Thoracic aorta (tissue), 2 donors: ENCODE measurements at places on chromosomes 1 and 21. TPM values are rescaled to one million over a fixed set of nuclear protein-coding genes. Genes with fewer than 3 reads are reported as not detected.

The PRR9 gene
- not detected for total RNA-seq

The LORICRIN gene
- total RNA-seq: not detected

The S100A9 gene
- 138 TPM for total RNA-seq

The CD1E gene
- total RNA-seq: not detected

The FAM89A gene
- 8.4 TPM for total RNA-seq

The HCRTR1 gene
- not detected for total RNA-seq

The ERICH3 gene
- total RNA-seq: not detected

The CITED4 gene
- 55.9 TPM for total RNA-seq

The CAPN8 gene
- not detected for total RNA-seq

The LHX8 gene
- not detected for total RNA-seq

- no peak for DNase-seq
Measured at GRCh38 chr1:228861832-228862180, 126.5 kb downstream of the RHOU start.

DNA sequence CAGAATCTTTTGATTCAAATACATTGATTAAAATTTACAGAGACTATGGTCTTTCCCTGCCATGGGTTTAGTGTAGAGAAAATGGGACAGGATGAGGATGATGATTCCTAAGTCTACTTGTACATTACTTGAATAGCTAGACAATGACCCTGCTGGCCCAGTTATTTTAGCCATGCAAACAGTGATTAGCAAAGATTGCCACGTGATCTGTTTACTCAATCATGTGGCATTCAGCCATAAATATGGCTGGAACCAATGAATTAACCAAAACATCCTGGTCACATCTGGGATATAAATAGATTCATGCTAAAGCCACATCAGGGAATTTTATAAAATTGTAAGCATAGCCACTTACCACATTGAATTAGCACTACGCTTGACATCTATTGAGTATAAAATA lies 167.3 kb downstream of the PBX1 start:
- no peak for DNase-seq

DNA sequence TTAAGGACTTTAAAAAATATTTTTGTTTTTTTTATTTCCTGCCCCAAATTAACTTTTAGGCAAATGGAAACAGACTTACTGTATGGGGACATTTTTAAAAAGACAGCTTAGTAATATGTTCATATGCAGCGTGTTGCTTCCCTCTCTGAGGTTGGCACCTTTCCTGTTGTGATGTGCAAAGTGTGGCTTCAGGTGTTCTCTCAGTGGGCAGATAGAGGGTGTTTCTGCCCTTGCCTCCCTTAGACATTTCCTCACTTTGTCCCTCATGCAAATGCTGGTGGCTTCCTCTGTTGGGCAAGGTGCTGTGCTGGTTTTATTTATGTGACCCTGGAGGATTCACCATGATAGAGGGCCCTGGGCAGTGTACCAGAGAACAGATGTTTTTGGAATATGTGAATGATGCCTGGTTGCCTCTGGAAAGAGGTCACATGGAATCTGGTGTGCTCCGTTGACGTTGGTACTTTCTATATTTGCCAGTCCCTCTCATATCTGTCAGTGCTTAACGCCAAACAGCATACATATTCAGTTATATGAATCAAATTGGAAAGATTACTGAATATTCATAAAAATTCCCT lies 123.5 kb downstream of the PATJ start:
- no peak for DNase-seq

DNA sequence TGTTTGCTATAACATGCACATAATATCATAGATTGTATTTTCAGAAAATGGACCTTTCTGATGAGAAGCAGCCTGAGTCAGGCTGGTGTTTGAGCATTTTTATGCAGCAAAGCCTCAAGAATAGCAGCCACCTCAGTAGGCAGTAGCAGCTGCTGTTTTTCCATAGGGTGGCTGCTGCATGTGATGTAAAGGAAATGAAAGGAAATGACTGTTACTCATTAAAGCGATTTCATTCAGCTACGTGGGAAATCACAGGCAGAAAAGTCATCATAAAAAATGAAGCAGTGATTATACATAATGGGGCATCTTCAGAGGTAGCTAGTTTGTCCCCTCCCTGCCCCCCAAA lies 110.4 kb downstream of the PATJ start:
- DNase-seq: no peak

- no peak for DNase-seq
Measured at GRCh38 chr1:3732434-3733093, 19.7 kb upstream of the CCDC27 start.

- no peak for DNase-seq
Measured at GRCh38 chr1:103144681-103145080, 36.4 kb upstream of the COL11A1 start.

DNA sequence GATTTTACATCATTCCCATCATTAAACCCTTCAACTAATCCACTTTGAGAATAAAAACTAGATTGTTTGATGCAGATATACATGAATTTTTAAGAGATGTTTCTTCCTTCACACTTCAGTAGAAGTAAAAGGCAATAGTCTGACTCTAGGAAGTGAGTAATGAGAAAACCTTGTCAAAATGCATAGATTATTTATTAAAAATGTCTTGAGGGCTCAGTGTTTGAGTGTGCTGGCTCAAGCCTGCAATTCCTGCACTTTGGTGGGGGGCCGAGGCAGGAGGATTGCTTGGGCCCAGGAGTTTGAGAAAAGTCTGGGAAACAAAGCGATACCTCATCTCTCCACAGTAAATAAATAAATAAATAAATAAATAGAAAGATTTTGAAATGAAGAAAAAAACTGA lies 177.1 kb downstream of the NEGR1 start:
- no peak for DNase-seq

DNA sequence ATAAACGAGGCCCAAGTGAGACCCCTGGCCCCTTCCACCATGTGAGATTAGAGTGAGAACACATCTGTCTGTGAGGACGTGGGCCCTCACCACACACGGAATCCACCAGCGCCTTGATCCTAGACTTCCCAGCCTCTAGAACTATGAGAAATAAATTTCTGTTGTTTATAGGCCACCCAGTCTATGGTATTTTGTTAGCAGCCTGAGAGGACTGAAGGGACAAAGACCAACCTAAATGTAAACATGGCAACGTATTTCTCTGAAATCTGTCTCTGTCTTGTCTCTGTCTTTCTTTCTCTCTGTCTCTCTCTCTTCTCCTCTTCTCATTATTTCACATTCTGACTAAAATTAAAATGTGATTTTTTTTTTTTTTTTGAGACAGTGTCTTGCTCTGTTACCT lies 15.6 kb upstream of the IFI44L start:
- DNase-seq: no peak

- no peak for DNase-seq
Measured at GRCh38 chr1:56077206-56077605, 502.2 kb downstream of the PLPP3 start.

- no peak for DNase-seq
Measured at GRCh38 chr1:155518484-155518883, 44.1 kb downstream of the ASH1L start.

DNA sequence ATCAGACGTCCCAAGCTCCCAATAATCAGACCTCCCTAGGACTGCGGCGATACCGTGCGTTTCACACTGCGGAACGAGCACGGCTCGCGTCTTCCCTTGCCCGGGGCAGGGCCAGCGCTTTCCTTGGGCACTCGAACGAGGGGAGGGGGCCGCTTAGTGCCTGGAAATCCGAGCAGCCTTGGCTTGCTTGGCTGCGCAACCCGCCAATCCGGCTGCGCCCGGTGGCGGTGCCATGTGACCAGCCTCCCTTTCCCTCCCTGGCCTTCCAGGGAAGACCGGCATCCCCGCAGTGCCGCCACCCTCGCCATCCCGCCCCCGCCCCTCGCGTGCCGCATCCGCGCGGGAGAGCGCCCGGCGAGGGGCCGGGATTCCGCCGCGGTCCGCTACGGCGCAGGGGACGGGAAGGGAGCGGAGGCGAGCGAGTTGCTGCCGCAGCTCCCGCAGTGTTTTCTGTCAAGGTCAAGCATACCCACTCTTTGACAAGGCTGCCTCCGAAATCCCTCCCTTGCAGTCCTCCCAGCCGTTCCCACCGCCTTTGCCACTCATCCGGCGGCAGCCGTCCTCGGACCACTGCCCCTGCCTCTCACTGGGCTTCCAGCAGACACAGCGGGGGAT lies 8.3 kb upstream of the RNF19B start:
- DNase-seq: no peak

- DNase-seq: no peak
Measured at GRCh38 chr1:93993731-93994130, 84.5 kb upstream of the GCLM start.

- no peak for DNase-seq
Measured at GRCh38 chr1:19254416-19254815, 2.8 kb downstream of the MRTO4 start.

- no peak for DNase-seq
Measured at GRCh38 chr1:231037585-231038517, 2.2 kb downstream of the FAM89A start.

- DNase-seq: no peak
Measured at GRCh38 chr1:230219174-230220067, 152.4 kb downstream of the GALNT2 start.

DNA sequence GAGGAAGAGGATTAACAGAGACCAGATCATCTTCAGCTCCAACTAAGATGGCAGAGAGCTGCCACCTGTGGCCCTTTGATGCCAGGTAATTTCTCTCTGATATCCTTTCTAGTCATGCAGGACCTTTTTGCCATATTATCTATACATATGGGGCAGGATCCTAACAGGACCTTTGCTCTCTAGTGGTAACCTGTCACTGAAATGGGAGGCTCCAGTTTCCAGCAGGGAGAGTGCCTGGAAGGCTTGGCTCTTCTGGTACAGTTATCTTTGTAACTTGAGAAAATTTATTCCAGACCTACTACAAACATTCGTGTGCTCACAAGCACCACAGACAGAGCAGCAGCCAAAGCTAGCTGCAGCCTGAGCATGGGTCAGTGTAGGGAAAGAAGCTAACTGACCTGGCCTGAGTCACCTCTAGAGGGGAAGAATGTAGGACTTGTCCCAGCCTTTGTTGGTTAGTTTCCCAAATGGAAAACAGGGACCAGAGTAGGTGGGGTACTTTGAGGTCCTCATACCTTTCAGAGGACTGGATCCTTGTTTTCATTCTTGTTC lies 86.5 kb upstream of the MACF1 start:
- no peak for DNase-seq

DNA sequence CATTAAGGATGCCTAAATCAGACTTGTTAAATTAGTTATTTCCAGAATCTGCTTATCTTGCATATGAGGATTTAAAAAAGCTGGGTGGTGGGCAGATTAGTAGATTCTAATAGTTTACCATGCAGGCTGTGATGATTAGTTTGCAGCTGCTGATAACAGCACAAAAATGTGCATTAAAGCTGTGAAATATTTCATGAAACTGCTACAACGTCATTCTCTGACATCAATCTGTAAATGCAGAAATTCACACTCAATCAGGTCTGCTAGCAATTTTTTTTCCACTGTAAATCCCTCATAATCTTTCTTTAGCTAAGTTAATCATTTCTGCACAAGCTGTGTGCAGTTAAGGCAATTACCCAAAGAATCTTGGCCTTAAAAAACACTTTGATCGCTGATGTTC lies 9.3 kb upstream of the RPE65 start:
- no peak for DNase-seq

DNA sequence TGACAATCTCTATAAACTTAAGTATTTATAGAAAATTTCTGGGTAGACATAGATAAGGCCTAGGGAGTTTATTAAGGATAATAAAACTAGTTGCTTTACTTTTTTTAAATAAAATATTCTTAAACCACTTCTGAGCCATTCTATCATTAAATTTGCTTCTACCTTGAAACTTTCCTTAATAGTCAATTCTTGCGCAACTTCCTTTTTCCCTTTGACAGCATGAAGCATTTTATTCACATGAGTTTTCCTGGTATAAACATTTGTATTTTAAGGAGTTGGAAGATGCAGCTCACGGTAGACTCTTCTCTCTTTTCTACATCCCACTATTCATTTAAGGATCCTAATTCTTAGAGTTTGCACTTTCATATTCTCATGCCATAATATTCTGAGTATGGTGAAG lies 75.8 kb upstream of the DPH5 start:
- DNase-seq: no peak
